ENCODE measurements at places on chromosomes 11 and 22. TPM values are rescaled to one million over a fixed set of nuclear protein-coding genes. Genes with fewer than 3 reads are reported as not detected.

DNA sequence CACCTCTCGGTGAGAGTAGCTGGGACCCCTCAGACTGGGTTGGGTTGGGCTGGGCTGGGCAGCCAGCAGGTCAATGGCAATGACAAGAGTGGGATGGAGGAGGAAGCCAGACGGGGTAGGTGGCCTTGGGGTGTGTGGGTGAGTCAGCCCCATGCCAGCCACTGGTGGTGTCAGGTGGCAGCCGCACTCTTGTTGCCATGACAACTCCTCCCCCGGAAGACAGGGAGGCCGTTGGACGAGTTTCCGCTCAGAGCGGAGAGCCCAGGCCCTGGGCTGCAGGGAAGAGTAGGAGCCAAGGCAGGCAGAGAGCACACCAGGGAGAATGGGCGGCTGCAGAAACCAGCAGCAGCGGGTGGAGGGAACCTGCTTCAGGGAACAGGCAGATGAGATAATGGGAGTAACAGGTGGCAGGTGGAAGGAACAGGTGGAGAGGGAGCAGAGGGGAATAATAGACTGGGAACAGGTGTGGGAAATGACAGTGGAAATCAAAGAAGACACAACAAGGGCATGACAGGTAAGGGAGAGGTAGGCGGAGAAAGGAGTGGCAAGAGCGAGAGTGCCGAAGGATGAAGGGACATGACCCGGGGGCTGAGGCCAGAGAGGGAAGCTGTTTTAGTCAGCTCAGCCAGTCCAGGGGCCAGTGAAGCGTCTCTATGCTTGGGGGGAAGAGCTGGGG lies 8.7 kb downstream of the SPTBN2 start:
- DNase-seq: peak; percentile 72
- no peak overlapping the region for H3K4me3 ChIP-seq
- no peaks in the 10 kb centered on the region for H3K36me3 ChIP-seq
- H3K4me1 ChIP-seq: 0 out of 2 replicates have a peak, but pooled peaks cover 14% of the 10 kb centered on the region

GRCh38 chr11:45807792-45808238 lies 2.9 kb downstream of the SLC35C1 start:
- H3K36me3 ChIP-seq: no peaks in the 10 kb centered on the region
- no peaks in the 10 kb centered on the region for H3K27me3 ChIP-seq
- H3K4me1 ChIP-seq: peaks cover 13% of the 10 kb centered on the region
- H3K4me3 ChIP-seq: no peak overlapping the region
- DNase-seq: no peak

GRCh38 chr11:73262851-73263495 lies 9.2 kb upstream of the P2RY6 start:
- H3K36me3 ChIP-seq: no peaks in the 10 kb centered on the region

DNA sequence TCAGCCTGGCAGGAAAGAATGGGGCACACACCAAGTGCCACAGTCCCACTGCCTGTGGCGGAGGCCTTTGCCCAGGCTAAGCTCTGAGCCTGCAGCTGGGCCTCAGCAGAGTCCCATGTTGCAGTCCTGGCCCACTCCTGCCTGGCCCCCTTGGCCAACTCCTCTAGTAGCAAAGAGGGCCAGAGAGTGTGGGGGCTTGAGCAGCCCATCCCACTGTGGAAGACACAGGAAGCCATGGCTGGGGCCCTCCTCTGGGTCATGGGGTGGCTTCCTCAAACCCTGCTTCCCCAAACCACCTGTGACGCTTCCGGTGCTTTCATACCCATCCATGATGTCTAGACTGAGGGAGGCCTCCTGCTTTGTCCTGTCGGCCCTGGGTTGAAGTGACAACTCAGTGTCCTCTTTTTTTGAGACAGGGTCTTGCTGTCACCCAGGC lies 5.8 kb downstream of the RPS19BP1 start:
- H3K4me3 ChIP-seq: no peak overlapping the region
- DNase-seq: peak; percentile 23
- no peaks in the 10 kb centered on the region for H3K27me3 ChIP-seq
- H3K27ac ChIP-seq: peak overlapping the region; percentile 77

DNA sequence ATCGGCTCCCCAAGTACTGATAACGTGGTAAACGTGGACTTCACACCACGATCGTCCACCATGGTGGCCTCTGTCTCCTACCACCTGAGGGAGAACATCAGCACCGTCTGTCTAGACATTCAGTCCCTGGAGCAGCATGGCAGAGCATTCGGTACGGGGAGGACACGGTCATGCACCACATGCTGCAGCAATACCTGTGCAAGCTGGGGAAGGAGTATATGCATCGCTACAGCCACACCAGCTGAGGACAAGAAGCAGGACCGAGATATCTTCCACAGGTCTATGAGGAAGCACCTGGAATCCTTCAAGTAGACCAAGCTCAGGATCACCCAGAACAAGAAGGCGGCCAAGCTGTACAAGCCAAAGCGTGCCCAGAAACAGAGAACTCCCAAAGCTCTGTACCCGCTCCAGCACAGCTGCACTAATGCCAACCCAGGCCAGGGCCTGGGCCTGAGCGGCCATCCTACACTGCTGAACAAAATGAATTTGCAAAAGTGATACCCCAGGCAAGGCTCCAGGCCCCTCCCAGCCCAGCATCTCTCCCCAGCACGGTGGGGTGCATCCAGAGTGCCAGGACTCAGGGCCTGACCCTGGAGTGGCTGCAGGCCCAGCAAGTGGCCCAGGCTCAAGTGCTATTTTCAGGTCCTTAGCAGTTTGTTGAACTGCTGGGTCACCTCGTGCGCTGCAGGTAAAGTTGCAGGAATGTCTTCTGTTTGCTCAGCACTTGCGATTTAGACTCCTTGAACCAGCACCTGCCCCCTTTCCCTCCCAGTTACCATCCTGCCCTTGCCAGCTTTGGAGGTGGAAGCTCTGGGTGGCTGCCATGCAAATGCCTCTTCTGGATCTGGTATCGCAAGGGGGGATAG lies 119.3 kb upstream of the SERPIND1 start:
- H3K4me1 ChIP-seq: no peaks in the 10 kb centered on the region
- no peaks in the 10 kb centered on the region for H3K36me3 ChIP-seq
- H3K27me3 ChIP-seq: no peaks in the 10 kb centered on the region
- no peak overlapping the region for H3K27ac ChIP-seq
- DNase-seq: no peak
- no peak overlapping the region for H3K4me3 ChIP-seq

The FERMT3 gene
- 3.3 TPM for total RNA-seq

GRCh38 chr11:62774407-62774806 lies 3.2 kb downstream of the TAF6L start:
- H3K27ac ChIP-seq: no peak overlapping the region
- no peak overlapping the region for H3K4me3 ChIP-seq
- DNase-seq: no peak
- peaks cover 1% of the 10 kb centered on the region for H3K36me3 ChIP-seq
- no peaks in the 10 kb centered on the region for H3K27me3 ChIP-seq

The DEUP1 gene
- total RNA-seq: 0.25 TPM

GRCh38 chr11:10483174-10483573 lies 28.1 kb downstream of the AMPD3 start:
- H3K4me1 ChIP-seq: no peaks in the 10 kb centered on the region
- DNase-seq: no peak
- H3K4me3 ChIP-seq: no peak overlapping the region
- no peaks in the 10 kb centered on the region for H3K36me3 ChIP-seq
- no peak overlapping the region for H3K27ac ChIP-seq
- H3K27me3 ChIP-seq: no peaks in the 10 kb centered on the region

DNA sequence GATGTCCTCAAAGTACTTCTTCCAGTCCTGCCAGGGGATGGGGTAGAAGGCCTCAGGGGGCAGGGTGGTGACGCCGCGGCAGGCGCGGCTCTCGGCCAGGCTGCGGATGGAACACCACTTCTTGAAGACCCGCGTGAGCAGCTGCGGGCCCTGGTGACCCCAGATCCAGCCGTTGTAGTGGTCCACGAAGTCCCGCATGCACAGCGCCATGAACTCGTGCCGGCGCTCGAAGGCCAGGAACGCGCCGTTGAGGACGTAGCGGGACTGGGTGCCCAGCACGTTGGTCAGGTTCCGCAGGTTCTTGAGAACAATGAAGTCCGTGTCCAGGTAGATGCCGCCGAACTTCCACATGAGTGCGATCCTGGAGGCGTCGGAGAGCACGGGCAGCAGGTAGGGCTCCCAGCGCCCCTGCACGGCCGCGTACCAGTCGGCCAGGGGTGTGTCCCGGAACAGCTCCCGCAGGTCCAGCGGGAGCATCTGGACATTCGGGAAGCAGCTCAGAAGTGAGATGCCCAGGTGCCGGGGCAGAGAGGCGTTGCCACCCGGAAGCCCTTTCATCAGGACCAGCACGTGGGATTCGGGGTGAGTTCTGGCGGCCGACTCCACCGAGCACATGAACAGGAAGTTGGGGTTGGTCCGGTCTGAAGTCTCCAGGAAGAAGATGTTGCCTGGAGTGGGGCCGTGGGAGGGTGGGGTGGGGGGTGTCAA lies 27.5 kb downstream of the A4GALT start:
- H3K4me1 ChIP-seq: peaks cover 33% of the 10 kb centered on the region
- no peaks in the 10 kb centered on the region for H3K36me3 ChIP-seq
- no peaks in the 10 kb centered on the region for H3K27me3 ChIP-seq
- no peak overlapping the region for H3K27ac ChIP-seq

GRCh38 chr11:13040969-13041561 lies 31.9 kb downstream of the RASSF10 start:
- no peak overlapping the region for H3K27ac ChIP-seq
- no peaks in the 10 kb centered on the region for H3K36me3 ChIP-seq
- H3K4me1 ChIP-seq: peaks cover 5% of the 10 kb centered on the region
- H3K27me3 ChIP-seq: no peaks in the 10 kb centered on the region
- no peak for DNase-seq

GRCh38 chr11:46514370-46514769 lies 79.5 kb downstream of the AMBRA1 start:
- H3K4me1 ChIP-seq: no peaks in the 10 kb centered on the region
- H3K27ac ChIP-seq: no peak overlapping the region
- H3K36me3 ChIP-seq: no peaks in the 10 kb centered on the region
- H3K27me3 ChIP-seq: no peaks in the 10 kb centered on the region
- no peak for DNase-seq

DNA sequence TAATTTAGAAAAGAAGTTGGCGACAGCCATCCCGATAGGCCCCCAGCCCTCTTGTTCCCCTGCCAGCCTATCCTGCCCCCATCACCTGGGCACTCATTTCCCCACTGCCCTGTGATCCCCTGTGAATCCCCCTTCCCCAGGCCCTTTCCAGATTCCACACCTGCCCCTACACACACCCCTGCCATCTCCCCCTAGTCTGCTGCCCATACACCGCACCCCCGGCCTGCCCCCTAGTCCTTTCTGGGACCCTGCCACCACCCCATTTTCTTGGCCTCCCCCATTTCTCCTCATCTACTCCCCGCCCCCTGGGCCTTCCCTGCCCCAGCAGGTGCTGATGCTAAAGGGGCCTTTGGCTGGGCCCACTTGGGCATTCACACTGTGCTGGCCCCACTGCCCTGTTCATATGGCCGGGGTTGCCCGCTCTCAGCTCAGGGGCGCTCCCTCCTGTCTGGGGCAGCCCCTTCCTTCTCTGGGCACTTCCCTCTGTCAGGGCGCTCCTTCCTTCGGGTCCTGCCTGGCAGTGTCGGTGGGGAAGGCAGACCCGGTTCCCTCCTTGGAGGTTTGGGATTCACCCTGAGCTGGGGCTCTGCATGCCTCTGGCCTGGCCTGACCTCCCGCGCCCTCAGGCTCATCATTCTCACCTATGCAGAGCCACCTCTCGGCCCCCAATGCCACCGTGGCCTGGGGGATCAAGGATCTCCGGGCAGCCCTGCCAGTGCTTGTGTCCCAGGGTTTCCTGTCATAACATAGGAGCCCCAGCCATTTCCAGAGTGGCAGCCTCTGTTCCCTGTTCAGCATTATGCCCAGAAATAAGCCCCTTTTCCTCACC lies 108.2 kb downstream of the BCR start:
- no peaks in the 10 kb centered on the region for H3K36me3 ChIP-seq
- H3K27me3 ChIP-seq: no peaks in the 10 kb centered on the region
- H3K27ac ChIP-seq: no peak overlapping the region

DNA sequence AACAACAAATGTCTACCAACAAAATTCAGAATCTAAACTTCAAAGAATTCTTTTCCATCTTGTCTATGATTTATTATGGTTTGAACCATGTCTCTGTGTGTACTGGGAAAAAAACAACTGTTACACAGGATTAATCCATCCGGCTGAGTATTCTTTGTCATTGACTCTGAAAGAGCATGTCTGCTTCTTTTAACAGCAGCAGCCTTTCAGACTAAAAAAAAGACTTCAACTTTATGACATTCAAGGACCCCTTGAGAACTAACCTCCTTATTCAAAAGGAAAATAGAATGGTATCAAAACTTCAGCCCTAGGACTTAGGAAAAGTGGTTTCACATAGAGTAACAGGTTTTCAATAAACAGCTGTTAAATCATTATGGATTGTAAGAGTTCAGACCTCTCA lies 79.9 kb downstream of the MRTFA start:
- no peaks in the 10 kb centered on the region for H3K27me3 ChIP-seq
- no peaks in the 10 kb centered on the region for H3K36me3 ChIP-seq
- H3K4me3 ChIP-seq: no peak overlapping the region
- no peak for DNase-seq
- no peak overlapping the region for H3K27ac ChIP-seq

- H3K27ac ChIP-seq: peak overlapping the region; percentile 42
- no peaks in the 10 kb centered on the region for H3K27me3 ChIP-seq
- H3K36me3 ChIP-seq: no peaks in the 10 kb centered on the region
- H3K4me1 ChIP-seq: peaks cover 46% of the 10 kb centered on the region
Observed at GRCh38 chr22:29073618-29074275, 912 bp downstream of the KREMEN1 start.

The SMTNL1 gene
- total RNA-seq: 0.18 TPM

The HIC2 gene
- 45.8 TPM for total RNA-seq

DNA sequence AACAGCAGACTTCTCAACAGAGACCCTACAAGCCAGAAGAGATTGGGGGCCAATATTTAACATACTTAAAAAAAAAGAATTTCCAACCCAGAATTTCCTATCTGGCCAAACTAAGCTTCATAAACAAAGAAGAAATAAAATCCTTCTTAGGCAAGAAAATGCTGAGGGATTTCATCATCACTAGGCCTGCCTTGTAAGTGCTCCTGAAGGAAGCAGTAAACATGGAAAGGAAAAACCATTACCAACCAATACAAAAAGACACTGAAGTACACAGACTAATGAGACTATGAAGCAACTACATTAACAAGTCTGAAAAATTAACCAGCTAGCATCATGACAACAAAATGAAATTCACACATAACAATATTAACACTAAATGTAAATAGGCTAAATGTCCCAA lies 947.9 kb upstream of the CHORDC1 start:
- H3K36me3 ChIP-seq: no peaks in the 10 kb centered on the region
- H3K4me1 ChIP-seq: peaks cover 12% of the 10 kb centered on the region
- DNase-seq: no peak

- H3K36me3 ChIP-seq: no peaks in the 10 kb centered on the region
- H3K4me3 ChIP-seq: no peak overlapping the region
- DNase-seq: no peak
- no peaks in the 10 kb centered on the region for H3K27me3 ChIP-seq
- H3K27ac ChIP-seq: no peak overlapping the region
Observed at GRCh38 chr22:47776329-47776728, 1013.9 kb downstream of the TBC1D22A start.

GRCh38 chr22:24099666-24100065 lies 81.6 kb upstream of the SUSD2 start:
- H3K4me3 ChIP-seq: no peak overlapping the region
- H3K36me3 ChIP-seq: peaks cover 3% of the 10 kb centered on the region
- no peaks in the 10 kb centered on the region for H3K4me1 ChIP-seq

The PDGFB gene
- total RNA-seq: 8.3 TPM

Measured in Caco-2 (cell line).